ENCODE measurements at places on chromosomes 2 and 18. TPM values are rescaled to one million over a fixed set of nuclear protein-coding genes. Genes with fewer than 3 reads are reported as not detected.

The SLC5A7 gene
- not detected for total RNA-seq

The GRHL1 gene
- 0.56 TPM for total RNA-seq

- DNase-seq: no peak
These were observed 79.8 kb upstream of the RNF152 start for GRCh38 chr18:61972389-61973264.

GRCh38 chr2:225290757-225291400, 108.6 kb upstream of the NYAP2 start:
- DNase-seq: no peak

- DNase-seq: no peak
These were observed 126.1 kb downstream of the RTN4 start for GRCh38 chr2:54924121-54924520.

DNA sequence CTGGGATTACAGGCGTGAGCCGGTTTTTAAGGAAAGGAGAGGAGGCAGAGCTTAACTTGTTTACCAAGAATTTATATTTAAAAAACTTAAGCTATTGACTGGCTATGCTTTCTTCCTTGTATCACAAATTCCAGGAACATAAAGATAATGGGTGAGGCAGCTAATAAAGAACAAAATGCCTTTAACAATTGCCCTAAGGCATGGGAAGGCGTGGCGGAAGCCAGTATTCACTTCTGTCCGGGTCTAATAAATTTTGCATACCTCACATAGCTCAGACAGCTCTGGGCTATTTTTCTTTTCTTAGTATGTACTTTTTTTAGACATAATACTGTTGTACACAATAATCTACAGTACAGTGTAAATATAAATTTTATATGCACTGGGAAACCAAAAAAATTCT, 1.0 kb upstream of the LDAH start:
- no peak for DNase-seq

Data from IMR-90 (cell line).